ENCODE measurements at places on chromosomes 6 and 20. TPM values are rescaled to one million over a fixed set of nuclear protein-coding genes. Genes with fewer than 3 reads are reported as not detected.

The CST3 gene
- total RNA-seq: 335 TPM

The SAMD10 gene
- 0.13 TPM for total RNA-seq

The SLC26A8 gene
- total RNA-seq: not detected

The SOX18 gene
- total RNA-seq: 1.1 TPM

The METTL24 gene
- total RNA-seq: not detected

The IP6K3 gene
- total RNA-seq: 0.15 TPM

The SLC17A4 gene
- not detected for total RNA-seq

The TMEM170B gene
- total RNA-seq: 1.3 TPM

The ADTRP gene
- 0.37 TPM for total RNA-seq

The LTB gene
- total RNA-seq: 0.50 TPM

The HTR1B gene
- 0.07 TPM for total RNA-seq

The COL9A1 gene
- total RNA-seq: not detected

The IPCEF1 gene
- total RNA-seq: 0.03 TPM

The RRP36 gene
- 74.7 TPM for total RNA-seq

The TMEM244 gene
- not detected for total RNA-seq

The IMPG1 gene
- not detected for total RNA-seq

The ENPP1 gene
- total RNA-seq: 2.3 TPM

The GABRR1 gene
- not detected for total RNA-seq

The PSORS1C1 gene
- total RNA-seq: 5.7 TPM

The OPRM1 gene
- not detected for total RNA-seq

The USP49 gene
- 1.6 TPM for total RNA-seq

The LEMD2 gene
- 44.2 TPM for total RNA-seq

The CST7 gene
- total RNA-seq: not detected

The SIRPD gene
- total RNA-seq: not detected

The SIRPB1 gene
- 0.63 TPM for total RNA-seq

The NFYA gene
- 15.6 TPM for total RNA-seq

The NNAT gene
- not detected for total RNA-seq

The TBXT gene
- not detected for total RNA-seq

The VNN1 gene
- 0.11 TPM for total RNA-seq

The RBBP8NL gene
- total RNA-seq: not detected

The DTD1 gene
- total RNA-seq: 81.2 TPM

The LRRC1 gene
- total RNA-seq: 6.9 TPM

The C6orf52 gene
- total RNA-seq: 1.7 TPM

The TFAP2D gene
- not detected for total RNA-seq

The TBP gene
- 15.9 TPM for total RNA-seq

The TNFRSF6B gene
- total RNA-seq: 1.1 TPM

The BMP6 gene
- total RNA-seq: 18.5 TPM

The DNAAF9 gene
- 4.8 TPM for total RNA-seq

The LAMA2 gene
- total RNA-seq: 0.30 TPM

The SLCO4A1 gene
- 10.2 TPM for total RNA-seq

The FOXA2 gene
- 14.3 TPM for total RNA-seq

The FOXP4 gene
- 21.8 TPM for total RNA-seq

The KPNA5 gene
- total RNA-seq: 1.6 TPM

The ADAT2 gene
- 4.2 TPM for total RNA-seq

The ETV7 gene
- total RNA-seq: 0.13 TPM

The SMLR1 gene
- total RNA-seq: not detected

The CEBPB gene
- total RNA-seq: 63.1 TPM

The SLC52A3 gene
- total RNA-seq: 0.67 TPM

All from A549 treated with DMSO at 1 μM for 4 hours (cell line).